HEK293T (cell line): ENCODE measurements at places on chromosomes 12 and 14.

GRCh38 chr14:94465042-94465441, 11.0 kb downstream of the SERPINA9 start:
- DNase-seq = no peak

- DNase-seq = no peak
Observed at GRCh38 chr12:50642761-50643160, 121.1 kb upstream of the ATF1 start.

GRCh38 chr14:94051779-94052178, 25.6 kb downstream of the OTUB2 start:
- no peak for DNase-seq

DNA sequence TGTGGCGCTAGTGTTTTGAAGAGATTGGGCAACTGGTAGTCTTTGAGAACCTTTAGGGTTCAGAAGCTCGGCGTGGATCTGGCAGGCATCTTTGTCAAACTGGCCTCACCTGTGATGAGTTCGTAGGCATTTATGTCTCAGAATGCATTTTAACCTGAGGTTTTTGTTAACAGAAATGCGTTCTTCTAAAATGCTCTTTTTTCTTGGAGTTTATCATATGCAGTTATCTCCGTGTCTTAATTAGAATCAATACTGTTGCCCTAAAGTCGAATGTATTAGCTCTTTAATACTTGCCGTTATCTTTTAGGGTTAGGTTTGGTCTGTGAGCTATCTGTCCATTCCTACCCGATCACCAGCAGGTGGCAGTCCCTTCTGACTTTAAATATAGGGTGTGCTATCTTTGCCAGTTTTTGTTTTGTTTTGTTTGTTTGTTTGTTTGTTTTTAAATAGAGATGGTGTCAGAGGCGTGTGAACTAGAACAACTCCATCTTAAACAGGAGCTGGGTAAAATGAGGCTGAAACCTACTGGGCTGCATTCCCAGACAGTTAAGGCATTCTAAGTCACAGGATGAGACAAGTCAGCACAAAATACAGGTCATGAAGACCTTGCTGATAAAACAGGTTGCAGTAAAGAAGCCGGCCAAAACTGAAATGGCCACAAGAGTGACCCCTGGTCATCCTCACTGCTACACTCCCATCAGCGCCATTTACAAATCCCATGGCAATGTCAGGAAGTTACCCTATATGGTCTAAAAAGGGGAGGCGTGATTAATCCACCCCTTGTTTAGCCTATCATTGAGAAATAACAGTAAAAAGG, 1.4 kb downstream of the ATF1 start:
- peak; percentile 31 for DNase-seq

DNA sequence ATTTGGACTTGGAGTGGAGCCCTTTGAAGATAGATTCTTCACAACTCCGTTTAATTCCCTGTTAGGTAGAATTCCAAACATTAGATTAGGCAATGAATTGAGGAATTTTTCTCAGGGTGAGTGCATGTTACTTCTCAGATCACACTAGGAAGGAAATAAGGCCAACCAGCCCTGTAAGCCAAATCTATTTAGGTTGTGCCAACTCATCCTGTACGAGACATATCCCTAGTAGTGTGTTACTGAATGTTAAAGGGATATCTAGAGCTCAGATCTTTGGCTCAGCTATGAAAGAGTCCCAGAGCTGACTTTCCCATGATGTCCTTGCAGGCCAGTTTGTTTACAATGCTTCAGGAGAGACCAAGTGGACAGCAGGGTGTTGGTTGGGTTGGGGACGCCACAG, 45.6 kb downstream of the GPHB5 start:
- DNase-seq = no peak

- DNase-seq = no peak
Observed at GRCh38 chr12:97940629-97941028, 478.0 kb downstream of the RMST start.

DNA sequence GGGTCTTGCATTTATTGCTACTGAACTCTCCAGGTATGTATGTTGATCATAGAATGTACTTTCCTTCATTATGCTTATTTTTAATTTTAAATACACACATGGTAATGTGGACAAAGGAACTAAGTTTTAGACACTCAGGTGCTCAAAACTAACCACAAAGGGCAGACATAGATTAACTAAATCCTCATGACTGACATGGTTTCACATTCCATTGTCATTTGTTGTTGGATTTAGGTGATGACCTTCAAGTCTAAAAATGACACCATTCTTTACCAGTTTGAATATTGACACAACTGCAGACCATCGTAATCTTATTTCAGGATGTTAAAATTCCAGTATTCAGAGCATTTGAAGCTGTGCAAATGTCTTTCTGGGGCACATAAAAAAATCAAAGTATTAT, 128.4 kb downstream of the BBS10 start:
- DNase-seq = no peak

DNA sequence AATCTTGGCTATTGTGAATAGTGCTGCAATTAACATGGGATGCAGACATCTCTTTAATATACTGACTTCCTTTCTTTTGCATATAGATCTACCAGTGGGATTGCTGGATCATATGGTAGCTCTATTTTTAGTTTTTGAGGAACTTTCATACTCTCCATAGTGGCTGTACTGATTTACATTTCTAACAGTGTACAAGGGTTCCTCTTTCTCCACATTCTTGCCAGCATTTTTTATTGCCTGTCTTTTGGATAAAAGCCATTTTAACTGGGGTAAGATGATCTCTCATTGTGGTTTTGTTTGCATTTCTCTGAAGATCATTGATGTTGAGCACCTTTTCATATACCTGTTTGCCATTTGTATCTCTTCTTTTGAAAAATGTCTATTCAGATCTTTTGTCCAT, 8.4 kb downstream of the AMDHD1 start:
- no peak for DNase-seq

GRCh38 chr14:74841230-74842207, 34.4 kb downstream of the PROX2 start:
- DNase-seq = no peak

DNA sequence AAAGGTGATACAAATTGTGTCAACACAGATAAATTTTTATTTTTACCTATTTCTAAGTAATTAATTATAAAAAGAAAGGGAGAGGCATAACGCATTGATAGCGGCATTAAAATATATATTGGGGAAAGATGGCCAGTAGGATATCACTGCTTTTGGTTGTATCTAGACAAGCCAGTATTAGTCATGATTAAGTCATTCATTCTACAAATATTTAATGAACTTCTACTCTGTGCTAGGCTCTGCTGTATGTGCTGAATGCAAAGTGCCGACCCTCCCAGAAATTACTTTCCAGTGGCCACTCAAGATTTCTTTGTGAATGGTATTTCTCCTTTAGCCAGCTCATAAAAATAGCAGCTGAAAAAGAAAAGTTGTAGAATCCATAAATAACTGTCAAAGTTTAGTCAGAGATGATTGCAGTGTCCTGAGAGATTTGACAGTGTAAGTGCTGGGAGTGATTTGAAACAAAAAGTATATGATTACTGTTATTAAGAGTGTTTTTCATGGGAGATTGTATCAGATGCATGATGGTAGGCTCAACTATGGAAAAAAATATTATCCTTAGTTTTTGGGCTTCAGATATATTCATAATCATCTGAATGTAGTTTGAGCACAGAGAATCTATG, 133.2 kb downstream of the MGAT4C start:
- no peak for DNase-seq

DNA sequence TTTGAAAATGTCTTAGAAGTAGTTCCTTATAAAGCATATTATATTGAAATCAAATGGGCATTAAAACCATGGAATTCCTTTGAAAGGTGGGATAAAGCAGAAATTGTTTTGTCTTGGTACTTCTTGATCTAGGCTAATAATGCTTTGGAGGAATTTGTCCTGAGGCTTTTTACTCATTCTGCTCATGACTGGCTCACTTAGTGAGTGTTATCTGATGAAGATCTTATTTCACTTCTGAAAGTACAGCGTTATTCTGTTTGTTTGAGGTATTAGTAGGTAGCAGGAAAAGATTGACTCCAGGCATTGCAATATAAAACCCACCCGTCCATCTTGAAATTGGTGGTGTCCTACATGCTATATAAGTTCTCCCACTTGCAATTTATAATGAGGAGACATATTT, 5.5 kb downstream of the C12orf71 start:
- no peak for DNase-seq

DNA sequence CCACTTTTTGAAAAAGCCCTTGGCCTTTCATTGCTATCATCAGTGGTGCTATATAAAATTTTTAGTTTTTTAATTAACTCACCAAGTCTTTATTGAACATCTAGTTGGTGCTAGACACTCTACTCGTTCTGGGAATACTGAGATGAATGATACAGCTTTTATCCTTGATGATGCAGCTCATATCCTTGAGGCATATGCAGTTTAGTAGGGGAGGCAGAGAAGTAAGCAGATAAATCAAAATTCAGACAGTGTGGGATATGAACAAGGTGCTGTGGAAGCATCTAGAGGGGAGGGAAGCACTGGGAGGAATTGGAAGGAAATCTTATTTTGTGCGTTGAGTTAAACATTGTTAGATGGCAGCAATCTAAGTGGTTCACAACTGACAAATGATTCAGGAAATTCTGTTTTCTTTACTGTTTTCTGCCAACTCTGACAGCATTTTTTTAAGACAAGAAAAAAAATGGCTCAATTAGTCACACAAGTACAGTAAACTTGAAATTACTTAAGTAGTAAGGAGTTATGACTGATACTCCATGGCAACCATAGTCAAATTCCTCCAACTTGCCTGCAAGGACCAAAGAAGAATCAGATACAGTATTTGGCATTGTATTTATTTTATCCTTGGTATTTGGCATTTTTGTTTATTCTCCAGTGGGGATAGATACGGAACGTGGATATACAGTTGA, 119.2 kb downstream of the TMTC2 start:
- no peak for DNase-seq

DNA sequence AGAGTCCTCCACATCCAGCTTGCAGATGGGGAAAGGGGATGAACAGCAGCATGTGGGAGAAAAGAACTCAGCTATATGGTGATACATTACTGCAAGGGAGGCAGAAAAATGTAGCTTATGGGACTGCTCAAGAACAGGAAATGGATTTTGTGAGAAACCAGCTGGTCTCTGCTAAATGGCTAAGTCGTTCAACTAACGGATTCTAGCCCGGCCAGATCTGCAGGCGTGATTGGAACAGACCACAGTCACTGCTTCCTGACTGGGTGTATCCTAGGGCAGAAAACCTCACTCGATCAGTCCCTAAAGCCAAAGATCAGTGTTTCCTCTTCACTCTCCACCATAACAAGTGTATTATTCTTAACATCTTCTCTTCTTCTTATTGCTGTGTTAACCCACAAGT, 8.1 kb upstream of the PTGDR start:
- no peak for DNase-seq

GRCh38 chr14:100297320-100298300, 8.6 kb downstream of the SLC25A29 start:
- no peak for DNase-seq

DNA sequence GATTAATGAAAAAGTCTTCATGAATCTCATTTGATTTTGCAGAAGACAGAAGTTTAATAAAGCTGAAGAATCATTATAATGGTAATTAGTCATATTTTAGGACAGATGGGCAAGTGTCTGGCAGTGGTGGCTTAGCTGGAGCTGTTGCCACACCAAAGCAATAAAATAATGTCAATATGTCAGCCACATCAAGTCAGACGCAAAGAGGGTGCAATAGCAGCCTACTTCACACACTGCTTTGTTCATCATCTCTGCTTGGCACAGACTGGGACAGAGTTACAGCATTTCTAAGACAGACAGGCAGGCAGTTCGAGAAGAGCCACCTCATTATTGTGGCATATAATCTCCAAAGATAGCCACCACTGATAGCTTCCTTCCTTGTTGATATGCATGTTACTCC, 16.9 kb upstream of the KRR1 start:
- DNase-seq = no peak

- no peak for DNase-seq
Observed at GRCh38 chr12:119644930-119645329, 23.0 kb upstream of the PRKAB1 start.

DNA sequence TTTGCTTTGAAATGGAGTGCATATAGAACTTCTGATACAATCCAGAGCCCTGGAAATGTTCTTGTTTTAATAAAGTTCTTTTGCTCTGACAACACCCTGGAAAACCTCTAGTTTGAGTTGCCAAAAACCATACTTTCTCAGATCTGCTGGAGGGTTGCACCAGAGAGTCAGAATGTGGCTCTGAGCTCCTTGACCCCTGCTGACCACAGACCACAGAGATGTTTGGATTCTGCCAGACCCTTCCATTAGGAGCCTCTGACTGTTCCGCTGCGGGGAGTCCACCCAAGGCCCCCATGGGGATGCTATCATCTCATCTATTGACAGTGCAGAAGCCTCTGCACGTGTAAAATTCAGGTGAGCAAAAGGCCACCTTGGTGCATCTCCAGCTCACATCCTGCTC, 332.6 kb downstream of the GLT1D1 start:
- no peak for DNase-seq

DNA sequence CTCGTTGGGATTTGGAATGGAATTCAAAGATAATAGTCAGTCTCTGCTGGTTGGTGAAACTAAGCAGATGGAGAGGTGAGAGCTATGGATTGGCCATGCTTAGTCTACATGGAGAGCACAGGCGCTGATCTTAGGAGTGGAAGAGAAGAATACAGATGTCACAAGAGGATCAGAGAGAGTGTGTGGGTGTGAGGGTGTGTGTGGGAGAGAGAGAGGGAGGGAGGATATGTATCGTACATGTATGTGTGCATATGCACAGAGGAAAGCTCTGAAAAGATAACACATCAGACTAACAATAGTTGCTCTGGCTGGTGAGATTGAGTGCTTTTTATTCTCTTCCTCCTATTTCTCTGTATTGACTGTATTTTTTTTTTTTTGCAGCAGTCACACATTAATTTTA, 686.2 kb upstream of the TBX3 start:
- no peak for DNase-seq

DNA sequence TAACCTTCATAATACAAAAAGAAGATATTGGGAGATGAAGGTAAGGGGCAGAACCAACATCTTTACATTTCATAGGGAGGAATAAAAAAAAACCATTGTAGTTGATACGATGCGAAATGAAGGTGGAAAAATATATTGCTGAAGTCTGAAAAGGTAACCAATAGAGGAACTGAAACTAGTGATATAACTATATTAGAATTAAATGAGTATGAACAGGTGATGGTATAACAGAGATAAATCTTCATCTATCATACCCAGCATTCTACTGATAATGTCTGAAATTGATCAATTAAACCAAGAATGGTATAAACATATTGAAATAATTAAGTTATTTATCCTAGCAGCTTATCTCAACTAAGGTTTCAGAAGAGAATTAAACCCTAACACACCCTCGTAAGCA, 332.1 kb downstream of the NELL2 start:
- DNase-seq = no peak

- no peak for DNase-seq
Observed at GRCh38 chr14:51382506-51382905, 142.5 kb downstream of the TMX1 start.

- DNase-seq = no peak
Observed at GRCh38 chr14:95408731-95409476, 89.2 kb upstream of the CLMN start.
